ENCODE measurements at places on chromosomes 16 and 17.

GRCh38 chr16:87150681-87151280 is 166.4 kb downstream of the C16orf95 start:
- DNase-seq = no peak

DNA sequence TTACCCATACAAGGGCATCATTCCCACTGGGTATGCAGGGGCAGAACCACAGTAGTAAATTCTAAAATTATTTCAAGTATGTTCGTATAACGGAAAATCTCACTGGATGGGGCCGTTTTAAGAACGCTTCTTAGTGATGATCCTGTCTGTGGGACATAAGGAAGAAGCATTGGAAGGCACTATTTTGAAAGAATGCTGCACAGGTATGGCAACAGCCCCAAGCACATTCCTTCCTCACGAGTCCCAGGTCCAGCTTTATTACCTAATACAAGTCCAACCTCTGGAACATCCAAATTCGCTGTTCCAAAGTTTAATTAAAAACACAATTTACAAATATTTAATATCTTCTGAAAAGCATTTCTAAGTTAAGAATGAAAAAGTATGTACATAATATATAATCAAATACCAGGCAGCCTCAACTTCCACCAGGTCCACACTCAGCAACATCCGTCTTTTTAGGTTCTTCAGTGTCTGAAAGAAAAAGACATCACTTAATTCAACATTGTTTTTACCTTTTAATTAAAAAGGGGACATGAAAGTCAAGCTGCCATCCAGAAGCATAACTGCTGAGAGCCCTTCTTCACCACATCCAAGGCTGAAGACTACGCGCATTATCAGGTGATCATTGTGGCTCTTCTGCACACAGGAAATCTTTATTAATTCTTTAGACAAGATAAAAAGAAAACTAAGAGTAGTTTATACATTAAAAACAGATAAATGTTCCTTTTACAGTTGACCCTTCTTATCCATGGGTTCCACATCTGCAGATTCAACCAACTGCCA is 49.8 kb downstream of the BRD7 start:
- DNase-seq = no peak

GRCh38 chr16:57999971-58000705 is at the start of gene ZNF319:
ZNF319 (minus strand) TSS chr16:58000672; CDS start chr16:57998265, 2,407 bp downstream.
- DNase-seq = no peak

DNA sequence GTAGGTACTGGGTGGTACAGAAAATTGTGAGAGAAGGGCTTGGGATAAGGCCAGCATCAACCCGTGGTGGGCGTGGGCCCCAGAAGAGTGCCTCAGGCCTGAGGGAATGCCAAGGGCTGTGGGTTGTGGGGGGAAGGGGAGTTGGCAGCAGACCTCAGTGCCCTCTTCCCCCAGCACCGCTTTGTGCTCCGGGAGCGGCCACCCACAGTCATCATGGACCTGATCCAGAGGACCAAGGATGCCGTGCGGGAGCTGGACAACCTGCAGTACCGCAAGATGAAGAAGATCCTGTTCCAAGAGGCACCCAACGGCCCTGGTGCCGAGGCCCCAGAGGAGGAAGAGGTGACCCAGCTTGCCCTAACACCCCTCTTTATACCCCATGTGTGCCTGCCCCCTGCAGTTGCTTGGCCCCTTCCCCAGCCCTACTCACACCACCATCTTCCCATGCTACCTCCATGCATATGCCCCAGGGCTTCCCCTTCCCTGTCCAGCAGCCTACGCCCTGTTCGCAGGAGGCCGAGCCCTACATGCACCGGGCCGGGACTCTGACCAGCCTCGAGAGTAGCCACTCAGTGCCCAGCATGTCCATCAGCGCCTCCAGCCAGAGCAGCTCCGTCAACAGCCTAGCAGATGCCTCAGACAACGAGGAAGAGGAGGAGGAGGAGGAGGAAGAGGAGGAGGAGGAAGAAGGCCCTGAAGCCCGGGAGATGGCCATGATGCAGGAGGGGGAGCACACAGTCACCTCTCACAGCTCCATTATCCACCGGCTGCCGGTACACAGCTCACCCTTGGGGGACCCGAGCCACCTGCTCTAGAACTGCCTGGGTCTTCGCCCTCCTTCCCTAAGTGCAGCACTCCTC is 9.1 kb downstream of the TAOK2 start:
- no peak for DNase-seq

DNA sequence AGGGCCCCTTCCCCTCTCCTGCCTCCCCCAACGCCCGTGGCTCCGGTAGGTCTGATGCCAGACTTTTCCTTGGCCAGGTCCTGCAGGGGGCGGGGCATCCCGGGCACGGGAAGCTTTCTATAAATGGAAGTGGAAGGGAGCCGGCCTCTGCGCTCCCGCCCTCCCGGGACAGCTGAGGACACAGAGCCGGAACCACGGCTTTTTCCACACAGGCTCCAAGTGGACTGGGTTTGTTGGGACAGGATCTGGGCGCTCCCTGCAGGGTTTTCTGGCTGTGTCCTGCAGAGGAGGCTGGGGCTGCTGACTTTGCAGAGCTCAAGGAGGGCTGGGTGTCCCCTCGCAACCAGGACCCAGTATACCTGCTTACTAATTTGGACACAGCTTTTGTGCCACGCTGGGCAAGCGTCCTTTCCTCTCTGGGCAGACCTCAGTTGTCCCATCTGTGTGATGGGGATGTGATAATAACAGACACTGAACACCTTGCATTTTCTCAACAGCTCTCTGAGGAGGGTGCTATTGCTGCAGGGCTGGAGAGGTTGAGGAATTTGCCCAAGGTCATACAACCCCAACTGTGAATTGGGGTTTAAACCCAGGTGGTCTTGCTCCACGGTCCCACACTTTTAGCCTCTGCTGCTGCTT is 1.8 kb downstream of the TNS4 start:
- DNase-seq = no peak

- DNase-seq = peak; percentile 83
These were observed 296.2 kb downstream of the SEC14L1 start for GRCh38 chr17:77437017-77437416.

DNA sequence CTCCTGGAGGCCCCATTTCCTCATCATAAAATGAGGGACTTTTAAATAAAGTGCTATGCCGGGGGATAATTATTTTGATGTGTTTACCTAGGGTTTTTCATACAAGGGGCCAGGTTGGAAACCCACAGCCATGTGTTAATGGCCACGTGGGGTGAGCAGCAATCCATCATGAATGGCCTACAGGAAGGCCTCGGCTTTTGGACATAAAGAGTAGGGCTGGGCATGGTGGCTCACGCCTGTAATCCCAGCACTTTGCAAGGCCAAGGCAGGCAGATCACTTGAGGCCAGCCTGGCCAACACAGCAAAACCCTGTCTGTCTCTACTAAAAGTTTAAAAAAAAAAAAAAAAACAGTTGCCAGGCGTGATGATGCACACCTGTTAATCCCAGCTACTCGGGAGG is 40.3 kb downstream of the MEAK7 start:
- no peak for DNase-seq

DNA sequence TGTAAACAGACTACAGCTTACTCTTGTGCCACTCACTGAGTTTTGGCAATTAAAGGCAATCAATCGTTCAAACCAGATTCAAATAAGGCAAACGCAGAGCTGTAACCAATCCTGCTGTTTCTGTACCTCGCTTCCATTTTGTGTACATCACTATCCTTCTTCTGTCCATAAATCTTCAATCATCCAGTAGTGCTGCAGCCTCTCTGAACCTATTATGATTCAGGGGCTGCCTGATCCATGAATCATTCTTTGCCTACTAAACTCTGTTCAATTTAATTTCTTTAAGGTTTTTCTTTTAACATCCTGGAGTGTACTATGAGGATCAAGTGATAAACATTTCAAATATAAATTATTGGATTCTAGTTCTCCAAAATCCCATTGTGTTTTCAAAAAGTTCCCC is 93.9 kb downstream of the CEP112 start:
- DNase-seq = no peak

GRCh38 chr17:72255481-72255880 is 134.7 kb downstream of the SOX9 start:
- no peak for DNase-seq

DNA sequence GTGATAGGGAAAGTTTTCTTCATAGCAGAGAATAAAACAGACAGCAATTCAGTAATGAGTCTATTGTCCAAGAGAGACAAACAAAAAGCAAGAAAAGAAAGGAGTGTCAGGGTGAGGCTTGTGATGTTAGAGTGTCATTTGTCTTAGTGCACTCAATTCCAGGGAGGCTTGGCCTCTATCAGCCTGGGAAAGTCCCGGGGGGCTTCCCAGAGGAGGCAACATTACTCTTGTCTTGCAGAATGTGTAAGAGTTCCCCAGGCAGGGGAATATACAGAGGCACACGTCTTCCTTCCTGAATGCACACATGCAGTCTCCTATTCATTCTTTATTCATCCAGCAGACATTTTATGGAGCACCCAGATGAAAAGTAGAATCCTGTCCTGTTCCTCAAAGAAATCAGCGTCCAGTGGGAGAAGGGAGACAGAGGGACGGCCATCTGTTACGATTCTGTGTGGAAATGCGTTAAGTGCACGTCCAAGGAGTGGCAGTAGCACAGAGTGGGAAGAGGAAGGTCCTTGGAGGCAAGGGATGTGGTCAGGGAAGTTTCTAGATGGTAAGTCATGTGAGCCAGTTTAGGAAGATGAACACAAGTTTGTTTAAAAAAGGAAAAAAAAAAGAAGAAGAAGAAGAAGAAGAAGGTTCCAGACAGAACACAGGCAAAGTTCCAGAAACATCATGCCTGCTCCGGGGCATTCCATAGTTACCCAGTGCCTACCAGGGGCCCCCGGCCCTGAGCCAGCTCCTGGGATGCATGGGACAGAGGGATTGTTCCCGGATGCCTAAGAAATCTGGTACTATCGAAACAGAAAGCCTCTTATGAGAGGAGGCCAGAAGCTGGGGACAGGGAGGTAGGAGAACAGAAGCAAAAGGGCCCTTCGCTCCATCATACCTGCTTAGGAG is 21.1 kb downstream of the CACNG4 start:
- peak; percentile 75 for DNase-seq

DNA sequence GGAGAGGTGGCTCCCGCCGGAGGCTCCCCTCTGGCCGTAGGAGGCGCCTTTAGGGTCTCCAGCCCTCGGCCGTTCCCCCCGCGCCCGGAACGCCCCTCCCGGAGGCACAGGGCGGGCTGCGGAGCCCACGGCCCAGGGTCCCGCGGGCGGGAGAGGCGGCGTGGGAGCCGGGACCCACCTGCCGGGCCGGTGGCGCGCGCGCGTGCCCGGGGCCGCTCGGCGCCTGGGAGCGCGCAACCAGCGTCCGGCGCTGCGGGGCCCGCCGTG is at the start of gene MIF4GD:
MIF4GD (minus strand) TSS at position 266 of the 267 bp plus-strand sequence. CDS start 1,036 bp downstream, outside the sequence.
- no peak for DNase-seq

DNA sequence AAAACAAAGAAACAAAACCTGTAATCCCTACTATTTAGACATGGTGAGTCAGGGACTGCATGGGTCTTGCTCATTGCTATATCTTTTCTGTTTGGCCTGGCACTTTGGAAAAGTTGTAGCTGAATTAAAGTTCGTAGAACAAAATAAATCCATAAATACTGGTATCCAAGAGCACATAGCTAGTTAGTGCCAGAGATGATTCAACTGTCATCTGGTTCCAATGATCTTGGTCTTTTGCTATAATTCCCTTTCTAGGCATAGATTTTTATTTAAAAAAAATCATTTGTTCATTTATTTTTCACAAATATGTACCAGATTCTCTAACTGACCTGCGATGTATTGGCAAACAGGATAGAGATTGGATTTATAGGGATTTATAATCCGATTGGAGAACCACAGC is 1436.1 kb upstream of the GOT2 start:
- DNase-seq = no peak

DNA sequence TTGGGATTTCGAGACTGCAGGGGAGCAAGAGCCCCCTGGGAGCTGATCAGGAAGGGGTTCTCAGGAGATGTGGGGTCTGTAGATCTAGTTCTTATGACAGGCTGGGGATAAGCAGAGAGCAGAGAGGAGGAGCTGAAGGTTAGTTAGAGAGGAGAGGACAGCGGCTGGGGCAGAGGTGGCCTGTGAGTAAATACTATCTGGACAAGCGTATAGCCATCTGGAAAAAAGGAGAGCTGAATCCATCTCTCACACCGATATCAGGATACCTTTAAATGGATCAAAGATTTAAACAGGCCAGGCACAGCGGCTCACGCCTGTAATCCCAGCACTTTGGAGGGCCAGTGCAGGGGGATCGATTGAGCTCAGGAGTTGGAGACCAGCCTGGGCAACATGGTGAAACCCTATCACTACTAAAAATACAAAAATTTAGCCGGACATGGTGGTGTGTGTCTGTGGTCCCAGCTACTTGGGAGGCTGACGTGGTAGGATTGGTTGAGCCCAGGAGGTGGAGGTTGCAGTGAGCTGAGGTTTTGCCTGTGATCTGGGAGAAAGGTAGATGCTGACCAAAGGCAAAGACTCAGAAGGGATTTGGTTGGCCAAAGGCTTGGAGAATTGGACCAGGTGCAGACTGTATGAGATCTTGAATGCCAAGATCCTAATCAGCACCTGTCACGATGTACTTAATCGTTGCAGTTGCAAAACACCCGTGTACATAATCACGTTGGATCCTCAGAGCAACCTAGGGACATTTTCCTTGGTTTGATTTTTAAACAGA is 18.9 kb upstream of the SLC25A19 start:
- DNase-seq = no peak

DNA sequence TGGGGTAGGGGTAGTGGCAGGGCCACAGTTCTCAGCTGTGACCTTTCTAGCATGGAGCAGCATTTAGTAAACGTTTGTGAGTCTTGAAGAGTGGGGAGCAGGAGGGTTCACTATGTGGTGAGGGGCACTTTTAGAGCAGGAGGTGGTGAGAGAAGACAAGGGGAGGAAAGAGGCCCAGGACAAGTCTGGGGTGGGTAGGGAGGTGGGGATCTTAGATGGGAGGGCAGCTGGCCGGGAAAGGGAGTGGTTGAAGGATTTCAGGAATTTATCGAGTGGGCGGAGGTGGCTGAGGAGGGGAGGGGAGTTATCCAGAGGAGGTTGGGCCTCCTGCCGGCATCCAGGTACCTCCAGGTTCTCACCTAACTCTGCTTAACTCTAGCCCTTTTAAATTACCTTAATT is 1.9 kb downstream of the CLEC16A start:
- DNase-seq = no peak

GRCh38 chr17:75319904-75320691 is 30.9 kb upstream of the SLC25A19 start:
- DNase-seq = no peak

DNA sequence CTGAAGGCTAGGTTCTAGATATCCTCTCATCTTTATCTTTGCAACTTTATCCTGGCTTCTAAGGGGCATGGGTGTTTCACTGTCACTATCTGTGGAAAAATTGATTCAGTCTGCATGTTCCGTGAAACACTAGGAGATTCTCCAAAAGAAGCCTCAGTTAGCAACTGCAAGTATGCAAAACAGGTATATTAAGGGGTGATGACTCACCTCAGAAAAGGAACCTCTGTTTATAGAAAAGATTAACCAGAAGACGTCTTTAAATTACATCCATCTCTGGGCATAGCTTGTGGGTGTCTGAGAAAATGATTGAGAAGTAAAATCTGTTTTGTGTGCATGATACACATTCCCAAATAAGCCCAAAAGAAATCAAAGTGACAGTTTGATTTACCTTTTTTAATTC is 353.8 kb upstream of the HSBP1 start:
- DNase-seq = no peak

- DNase-seq = no peak
These were observed 38.7 kb downstream of the ABCC6 start for GRCh38 chr16:16184594-16184993.

- no peak for DNase-seq
These were observed 9.5 kb downstream of the MYCBPAP start for GRCh38 chr17:50517504-50518383.
